Tongue (tissue), 3 donors: ENCODE measurements at places on chromosomes 5 and 9. TPM values are rescaled to one million over a fixed set of nuclear protein-coding genes. Genes with fewer than 3 reads are reported as not detected.

GRCh38 chr9:14899042-14899814, 11.0 kb downstream of the FREM1 start:
- no peak for DNase-seq

DNA sequence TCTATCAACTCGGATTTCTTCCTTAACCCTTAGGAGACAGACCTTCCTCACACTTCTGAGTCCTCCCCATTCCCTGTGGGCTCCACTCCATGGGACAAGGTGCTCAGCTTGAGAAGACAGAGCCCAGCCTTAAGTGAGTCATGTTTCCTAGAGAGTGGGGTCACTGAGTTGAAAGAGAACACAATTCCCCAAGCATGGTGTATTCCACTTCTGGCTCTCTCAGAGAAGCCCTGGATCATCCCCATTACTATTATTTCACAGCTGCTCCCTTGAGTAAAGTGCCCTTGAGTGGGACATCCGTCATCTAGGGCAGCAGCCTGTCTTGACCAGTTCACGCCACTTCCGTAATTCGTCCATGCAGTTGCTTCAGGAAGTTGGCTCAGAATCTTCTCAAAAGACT, 604.8 kb downstream of the BNC2 start:
- DNase-seq, result no peak

- DNase-seq, result peak; percentile 52
These were observed 38.9 kb downstream of the SNX30 start for GRCh38 chr9:112789473-112789872.

Gene INSL4
- not detected for total RNA-seq

Gene SLC9A3
- total RNA-seq, result 4.3 TPM
